Activated CD8-positive, alpha-beta memory T cell treated with anti-CD3 and anti-CD28 coated beads for 24 hours (primary cell): ENCODE measurements at places on chromosomes 4 and X.

DNA sequence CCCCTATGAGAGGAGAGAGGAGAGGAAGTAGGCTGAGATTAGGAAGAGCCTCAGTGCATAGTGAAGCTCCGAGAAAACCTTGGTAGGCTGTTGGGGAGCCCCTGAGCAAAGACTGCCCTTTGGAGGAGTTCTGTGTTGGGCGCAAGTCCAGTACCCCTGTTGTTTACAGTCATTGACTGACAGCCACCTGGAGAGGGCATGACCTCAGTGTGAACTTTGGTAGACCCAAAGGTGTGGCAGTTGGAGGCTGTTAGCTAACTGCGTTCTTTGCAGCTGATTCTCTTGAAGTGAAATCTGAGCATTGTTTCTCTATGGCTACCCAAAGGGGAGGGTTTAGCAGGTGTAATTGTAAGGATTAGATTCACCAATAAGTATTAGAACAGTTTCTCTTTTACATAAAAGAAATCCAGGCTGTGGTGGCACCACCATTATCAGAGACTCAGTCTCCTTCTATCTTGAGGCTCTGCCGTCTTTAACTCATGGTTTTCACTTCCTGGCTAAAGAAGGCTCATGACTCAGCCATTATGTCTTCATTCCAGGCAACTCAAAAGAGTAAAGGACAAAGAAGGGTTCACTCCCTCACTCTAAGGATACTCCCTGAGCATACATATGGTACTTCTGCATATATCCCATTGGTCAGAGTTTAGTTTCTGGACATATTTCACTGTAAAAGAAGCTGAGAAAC lies 33.4 kb downstream of the ANXA3 start:
- no peak for DNase-seq

DNA sequence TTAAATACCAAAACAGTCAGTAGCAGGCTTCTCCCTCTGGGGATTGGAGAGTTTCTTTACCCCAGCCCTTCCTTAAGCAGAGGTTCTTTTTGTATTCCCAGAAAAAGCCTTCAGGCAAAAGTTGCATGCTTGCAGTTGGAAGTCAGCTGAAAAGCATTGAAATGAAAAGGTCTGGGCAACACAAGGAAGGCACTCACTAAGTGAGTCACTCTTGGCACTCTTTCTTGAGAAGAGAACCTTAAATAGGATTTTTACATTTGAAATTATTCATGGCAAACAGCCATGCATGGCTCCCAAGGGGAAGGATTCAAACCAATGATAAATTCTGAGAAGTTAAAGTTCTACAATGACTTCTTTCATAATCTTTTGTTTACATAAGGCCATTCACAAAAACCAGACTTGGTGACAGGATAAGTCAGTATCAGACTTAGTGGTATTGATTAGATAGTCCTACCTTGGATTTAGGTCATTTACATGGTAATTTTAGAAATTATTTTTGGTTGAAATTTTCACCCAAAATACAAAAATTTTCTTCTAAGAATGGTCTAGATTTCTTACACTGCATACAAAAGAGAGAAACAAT lies 2068.9 kb downstream of the PCDH7 start:
- no peak for DNase-seq

GRCh38 chr4:82479562-82479961 lies 49.2 kb downstream of the ENOPH1 start:
- no peak for DNase-seq

DNA sequence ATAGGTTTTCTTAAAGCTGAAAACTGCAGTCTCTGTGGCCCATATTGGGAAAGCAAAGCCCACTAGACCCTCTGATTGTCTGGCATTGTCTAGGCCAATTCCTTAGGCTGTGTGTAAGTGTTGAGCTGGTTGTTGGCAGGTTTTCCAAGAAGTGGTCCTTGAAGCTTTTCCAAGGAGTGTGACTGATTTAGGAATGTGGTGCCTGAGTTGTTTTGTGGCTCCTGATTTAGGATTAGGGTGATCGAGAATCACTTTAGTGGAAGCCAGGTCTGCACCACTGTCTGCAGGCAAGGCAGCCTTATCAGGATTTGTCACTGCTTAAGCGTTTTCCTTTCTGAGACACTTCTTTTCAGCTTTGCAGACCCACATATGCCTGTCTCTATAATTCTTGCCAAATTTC lies 339.0 kb upstream of the DDX53 start:
- no peak for DNase-seq

- DNase-seq = peak; percentile 84
Observed at GRCh38 chrX:56763556-56764152, 34.6 kb downstream of the NBDY start.

DNA sequence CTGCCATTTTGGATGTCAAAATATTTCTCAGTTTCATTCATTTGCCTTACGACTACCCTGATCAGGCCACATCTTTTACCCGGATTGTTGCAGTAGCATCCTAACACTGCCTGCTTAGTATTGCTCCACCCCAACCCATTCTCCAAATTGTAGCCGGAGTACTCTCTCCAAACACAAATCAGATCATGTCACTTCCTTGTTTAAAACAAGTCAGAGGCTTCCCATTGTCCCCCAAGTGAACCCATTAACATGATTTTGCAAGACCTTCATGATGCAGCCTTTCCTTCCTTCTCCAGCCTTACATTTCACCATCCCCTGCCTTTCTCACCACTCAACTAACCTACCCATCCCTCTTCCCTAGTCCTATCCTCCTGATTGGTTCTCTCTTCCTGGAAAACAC lies 53.1 kb downstream of the FANCB start:
- DNase-seq = no peak

- no peak for DNase-seq
Observed at GRCh38 chrX:79117078-79117477, 27.4 kb upstream of the GPR174 start.

- DNase-seq = no peak
Observed at GRCh38 chr4:168868044-168868781, 141.8 kb downstream of the CBR4 start.

GRCh38 chr4:36053930-36054329 lies 190.4 kb downstream of the ARAP2 start:
- no peak for DNase-seq

- no peak for DNase-seq
Observed at GRCh38 chr4:18777190-18777930, 755.8 kb upstream of the LCORL start.

DNA sequence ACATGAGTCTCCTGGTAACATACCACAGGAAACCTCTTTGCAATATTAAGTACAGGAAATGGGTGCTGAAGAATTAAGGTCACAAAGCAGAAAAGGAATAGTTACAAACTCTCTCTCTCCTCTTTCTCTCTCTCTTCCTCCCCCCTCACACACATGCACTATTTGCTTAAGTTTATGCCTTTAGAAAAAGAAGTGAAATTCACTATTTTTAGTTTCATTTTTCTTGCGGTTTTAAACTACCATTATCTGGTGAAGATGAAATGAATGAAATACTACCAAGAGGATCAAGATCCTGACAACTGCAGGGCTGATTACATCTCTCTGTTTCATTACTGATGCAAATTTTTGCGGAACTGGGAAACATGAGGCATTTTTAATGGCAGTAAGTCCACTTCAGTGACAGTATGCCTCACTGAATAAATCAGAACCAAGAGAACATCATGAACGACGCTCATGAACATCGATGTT lies 64.3 kb upstream of the FTHL17 start:
- DNase-seq = no peak

DNA sequence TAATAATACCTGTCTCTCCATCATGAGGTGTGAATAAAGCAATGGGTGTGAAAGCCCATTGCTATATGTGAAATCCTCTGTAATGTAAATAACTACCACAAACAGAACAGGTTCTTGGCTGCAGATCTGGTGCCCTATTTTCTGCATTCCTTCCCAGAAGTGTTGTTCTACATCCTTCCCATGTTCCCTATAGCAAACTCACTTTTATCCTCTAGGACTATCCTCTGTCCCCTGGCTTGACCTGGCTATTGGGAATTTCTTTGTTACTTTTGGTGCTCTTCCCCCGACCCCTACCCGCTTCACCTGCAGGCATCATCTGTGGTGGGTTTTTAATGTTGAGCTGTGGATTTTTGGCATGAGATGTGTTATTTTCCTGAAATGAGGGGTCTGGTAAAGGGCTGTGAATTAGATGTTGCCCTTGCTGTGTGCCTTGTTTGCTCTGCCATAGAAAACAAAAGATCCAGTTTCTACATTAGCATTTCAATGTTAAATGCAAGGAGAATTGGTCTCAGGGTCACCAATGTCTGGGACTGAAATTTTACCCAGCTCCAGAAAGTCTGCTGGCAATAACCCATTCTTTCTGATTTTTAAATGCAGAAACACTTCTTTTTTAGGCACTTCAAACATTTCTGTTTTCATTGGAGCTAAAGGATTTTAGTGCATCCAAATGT lies 13.6 kb upstream of the FREM3 start:
- no peak for DNase-seq

- DNase-seq = no peak
Observed at GRCh38 chr4:164408831-164409230, 345.1 kb upstream of the SMIM31 start.

DNA sequence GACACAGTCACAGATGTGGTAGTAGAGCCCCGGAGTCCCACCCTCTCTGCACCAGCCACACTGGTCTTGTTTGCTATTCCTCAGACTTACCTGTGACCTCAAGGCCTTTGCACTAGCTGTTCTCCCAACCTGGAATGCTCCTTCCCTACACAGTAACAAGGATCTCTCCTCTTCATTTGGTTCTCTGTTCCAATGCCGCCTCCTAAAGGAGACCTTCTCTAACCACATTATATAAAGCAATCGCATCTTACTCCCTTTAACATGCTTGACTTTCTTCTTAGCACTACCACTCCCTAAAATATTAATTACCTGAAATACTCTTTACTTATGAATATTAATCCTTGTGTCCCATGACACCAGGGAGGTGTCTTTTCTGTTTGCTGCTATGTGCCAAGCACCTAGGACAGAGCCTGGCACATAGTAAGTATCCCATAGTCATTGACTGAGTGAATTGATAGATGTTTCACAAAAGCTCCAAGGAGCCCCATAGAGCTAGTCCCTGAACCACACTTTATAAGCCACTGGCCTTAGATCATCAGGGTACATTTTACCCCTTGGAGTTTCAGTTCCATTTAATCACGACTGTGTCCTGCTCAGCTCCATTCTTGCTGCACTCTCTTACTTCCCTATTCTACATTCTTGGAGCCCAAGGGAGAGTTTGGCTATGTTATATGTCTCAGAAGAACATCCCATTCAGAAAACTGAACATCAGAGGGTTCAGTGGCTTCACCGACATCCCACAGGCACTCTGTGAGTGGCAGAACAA lies 312.7 kb downstream of the RAB28 start:
- no peak for DNase-seq

DNA sequence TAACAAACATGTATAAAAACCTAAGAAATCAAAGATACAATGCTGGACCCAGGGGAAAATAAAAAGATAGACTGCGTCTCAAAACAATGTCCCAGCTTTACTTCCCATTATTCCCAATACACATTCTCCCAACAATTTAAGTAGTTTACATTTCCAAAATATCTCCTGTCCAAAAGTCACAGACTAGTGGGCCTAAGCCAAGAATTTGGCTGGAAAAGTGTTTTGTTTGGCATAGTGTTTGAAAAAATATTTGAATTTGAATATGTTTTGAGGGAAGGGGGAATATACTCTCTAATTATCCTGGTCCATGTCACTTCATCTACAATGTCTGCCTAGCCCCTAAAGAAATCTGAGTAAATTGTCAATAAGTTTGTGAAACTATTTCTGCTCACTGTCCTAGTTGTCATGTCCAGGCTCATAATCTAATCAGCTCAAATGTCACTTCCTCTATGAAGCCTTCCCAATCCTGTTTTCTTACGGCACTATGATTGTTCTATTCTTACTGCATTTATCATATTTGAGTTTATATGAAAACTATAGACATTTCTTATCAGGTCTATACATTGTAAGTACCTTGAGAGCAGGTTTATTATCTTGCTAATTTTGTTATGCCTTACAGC lies 74.4 kb downstream of the SEC24D start:
- no peak for DNase-seq
